ENCODE measurements at places on chromosomes 7 and 10. TPM values are rescaled to one million over a fixed set of nuclear protein-coding genes. Genes with fewer than 3 reads are reported as not detected.

Gene NEUROG3
- total RNA-seq, result not detected

Gene RNF133
- not detected for total RNA-seq

Gene IL6
- 0.56 TPM for total RNA-seq

Gene CYP2C18
- total RNA-seq, result 0.16 TPM

DNA sequence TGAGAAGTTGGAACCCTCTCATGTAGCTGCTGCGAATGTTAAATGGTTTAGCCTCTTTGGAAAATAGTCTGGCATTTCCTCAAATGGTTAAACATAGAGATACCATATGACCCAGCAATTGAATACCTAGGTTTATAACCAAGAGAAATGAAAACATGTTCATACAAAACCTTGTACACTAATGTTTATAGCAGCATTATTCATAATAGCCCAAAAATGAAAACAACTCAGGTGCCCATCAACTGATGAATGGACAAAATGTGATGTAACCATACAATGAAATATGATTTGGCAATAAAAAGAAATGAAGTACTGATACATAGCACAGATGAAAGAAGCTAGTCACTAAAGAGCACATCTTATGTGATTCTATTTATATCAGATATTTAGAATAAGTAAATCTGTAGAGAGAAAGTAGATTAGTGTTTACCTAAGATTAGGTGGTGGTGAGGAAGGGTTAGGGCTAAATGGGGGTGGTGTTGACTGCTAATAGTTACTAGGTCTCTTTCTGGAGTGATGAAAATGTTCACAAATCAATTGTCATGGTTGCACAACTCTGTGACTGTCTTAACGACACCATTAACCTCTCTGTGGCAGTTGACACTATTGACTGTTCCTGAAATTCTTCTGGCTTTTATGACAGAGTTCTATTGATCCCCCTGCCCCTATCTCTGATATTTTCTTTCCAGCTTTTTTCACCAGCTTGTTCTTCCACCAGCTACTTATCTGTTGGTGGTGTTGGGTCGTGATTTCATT is 35.2 kb downstream of the VCL start:
- DNase-seq, result no peak

- no peak for DNase-seq
These were observed 29.9 kb downstream of the LSMEM1 start for GRCh38 chr7:112510743-112511110.

DNA sequence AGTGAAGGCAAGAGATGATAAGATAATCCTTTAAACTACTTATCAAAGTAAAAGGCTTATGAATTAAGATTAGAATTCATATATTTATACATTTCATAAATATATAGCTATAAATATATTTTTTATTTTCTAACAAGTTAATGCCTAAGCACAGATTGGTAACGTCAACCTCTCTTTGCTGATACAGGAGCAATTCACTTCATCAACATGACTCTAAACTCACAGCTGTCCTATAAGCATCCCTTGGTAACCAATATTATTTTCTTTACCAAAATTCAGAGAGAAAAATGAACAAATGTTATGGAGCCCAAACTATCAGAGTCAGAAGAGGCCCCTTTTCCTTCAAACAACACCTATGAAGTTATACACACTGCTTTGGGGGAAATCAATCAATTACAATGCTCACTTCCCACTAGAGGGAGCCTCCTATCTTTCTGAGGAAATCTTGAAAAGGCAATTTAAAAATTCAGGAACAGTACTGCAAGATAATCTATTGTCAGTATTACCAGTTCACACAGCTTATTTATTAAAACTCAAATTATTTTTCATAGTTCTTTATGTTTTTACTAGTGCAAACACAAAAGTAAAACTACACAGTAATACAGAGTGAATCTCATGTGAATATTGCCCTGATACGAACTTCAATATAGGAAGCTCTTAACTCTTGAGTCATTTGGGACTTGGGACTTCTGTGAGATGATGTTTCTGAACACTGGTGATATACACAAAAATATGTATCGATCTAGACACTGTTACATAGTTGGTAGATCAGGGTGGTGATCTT is 51.0 kb upstream of the NOBOX start:
- DNase-seq, result no peak

- no peak for DNase-seq
These were observed 79.2 kb downstream of the APBB1IP start for GRCh38 chr10:26517141-26517867.

DNA sequence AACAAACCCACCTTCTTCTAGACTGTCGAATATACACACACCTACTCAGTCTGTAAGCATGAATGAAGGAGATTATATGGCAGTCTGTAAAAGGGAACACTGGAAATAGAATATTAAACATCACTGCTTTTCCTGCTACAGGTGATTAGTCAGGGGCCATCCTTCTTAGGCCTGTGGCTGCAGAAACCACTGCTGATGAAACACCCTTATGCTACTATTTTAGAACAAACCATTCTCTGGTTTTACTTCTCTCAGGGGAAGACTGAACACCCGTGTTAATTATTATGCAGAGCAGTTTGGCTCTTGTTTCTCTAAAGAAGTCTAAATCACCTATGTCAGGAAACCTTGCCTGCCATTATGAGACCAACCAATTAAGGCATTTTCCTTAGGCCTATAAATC is 351.1 kb upstream of the KLF6 start:
- peak; percentile 33 for DNase-seq

DNA sequence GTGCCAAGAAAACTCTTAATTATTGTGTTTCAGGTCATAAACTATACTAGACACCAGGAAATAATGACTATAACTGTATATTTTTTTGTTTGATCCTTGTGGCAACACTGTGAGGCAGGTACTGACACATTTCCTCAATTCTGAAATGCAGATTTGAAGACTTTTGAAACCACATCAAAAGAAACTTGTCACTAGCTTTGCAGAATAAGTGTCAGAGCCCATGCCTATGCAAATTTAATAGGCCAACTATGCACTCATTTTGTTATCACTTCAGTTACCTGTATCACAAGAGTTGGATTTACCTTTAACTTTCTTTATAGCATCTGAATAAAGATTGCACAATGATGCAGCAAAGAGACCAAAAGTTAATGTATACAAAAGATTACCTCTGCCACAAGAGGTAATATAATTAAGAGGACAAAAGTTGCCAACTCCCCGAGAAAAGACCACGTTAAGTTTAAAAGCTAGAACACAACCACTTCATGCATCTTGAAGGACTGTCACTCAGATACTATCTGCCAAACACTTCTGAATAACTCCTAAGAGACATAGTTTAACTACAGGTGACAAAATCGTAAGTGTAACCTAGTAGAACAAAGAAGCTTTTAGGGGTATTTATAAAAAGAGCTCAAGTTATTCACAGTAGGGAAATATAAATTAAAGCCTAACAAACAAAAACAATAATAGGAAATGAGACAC is 80.5 kb downstream of the ELAPOR2 start:
- DNase-seq, result no peak

DNA sequence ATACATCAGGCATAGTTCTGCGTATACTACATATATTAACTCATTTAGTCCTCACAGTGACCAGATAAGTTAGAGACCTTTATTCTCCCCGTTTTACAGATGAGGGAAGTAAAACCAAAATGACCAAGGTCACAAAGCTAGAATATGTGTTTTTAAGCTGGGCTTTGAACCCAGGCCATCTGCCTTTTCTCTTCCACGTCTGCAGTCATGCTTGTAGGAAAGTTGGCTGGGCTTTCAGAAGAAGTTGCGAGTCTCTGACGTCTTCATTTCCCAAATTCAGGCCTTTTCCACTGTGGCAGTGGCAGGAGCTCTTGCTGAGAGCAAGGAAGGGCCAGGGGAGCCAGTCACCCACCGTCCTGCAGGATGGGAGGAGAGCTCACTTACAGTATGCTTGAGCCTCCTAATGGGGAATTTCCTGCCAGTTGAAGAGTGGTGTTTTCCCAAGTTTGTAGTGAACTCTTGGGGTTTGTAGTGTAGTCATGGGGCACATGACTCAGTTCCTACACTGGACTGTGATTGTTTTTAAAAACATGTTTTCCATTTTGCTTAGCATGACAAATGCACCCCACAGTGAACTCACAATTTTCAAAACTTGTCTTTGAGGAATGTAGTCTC is 34.2 kb downstream of the CYP17A1 start:
- peak; percentile 63 for DNase-seq

GRCh38 chr10:63084690-63085382 is 48.3 kb upstream of the NRBF2 start:
- no peak for DNase-seq

Measured in myocyte (in vitro differentiated cells).